ENCODE measurements at places on chromosomes 7 and 10.

DNA sequence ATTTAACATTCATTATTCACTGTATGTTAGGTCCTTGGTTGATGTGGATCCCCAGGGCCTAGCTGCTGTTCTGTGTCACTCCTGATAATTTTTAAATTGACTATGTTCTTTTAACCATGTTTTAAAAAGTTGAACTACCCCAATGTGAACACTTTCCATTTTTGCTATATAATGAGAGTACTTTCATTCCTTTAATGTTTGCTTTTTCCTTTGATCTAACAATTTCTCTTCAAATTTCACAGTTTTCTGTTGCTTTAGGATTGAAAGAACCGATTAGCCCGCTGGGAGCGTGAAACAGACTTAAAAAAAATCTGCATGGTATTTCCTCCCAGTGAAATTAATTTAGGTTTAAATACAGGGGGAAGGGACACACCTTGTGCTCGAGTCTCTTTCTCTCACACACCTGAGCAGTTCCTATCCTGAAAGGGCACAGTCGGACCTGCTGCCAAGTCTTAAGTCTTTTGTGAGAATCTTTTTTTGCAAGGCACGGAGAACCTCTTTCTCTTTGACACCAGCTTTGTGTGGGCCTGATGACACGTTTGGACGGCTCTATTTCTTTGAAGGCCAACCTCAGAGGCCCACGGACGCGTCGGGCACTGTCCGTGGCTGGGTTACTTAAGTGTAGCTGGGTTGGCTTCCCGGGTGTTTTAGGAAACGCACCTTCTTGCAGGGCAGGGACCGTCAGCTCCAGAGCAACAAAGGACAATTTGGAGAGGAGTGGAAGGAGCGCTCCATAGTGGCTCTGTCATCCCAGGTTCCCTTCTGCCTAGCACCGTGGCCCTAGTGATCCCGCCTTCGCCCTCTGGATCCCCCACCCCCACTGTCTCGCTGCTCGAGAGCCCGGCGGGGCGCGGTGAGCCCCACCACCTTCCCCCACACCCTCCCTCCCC, 1.0 kb upstream of the CHN2 start:
- DNase-seq, result no peak

DNA sequence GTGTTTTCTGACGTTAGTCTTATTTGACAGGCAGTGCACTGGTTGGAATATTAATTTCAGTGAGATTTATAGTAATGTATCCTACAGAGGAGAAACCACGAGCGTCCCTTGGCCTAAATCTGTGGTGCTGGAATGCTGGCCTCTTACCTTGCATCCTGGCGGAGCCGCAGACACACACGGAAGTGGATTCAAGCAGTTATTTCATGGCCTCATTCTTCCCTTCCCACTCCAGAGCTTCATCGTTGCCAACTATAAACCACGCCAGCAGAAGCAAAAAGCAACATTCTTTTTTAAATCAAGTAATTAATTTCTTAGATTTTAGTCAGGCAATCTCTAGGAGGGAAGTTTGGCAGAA, 13.1 kb downstream of the WIPI2 start:
- DNase-seq, result no peak

DNA sequence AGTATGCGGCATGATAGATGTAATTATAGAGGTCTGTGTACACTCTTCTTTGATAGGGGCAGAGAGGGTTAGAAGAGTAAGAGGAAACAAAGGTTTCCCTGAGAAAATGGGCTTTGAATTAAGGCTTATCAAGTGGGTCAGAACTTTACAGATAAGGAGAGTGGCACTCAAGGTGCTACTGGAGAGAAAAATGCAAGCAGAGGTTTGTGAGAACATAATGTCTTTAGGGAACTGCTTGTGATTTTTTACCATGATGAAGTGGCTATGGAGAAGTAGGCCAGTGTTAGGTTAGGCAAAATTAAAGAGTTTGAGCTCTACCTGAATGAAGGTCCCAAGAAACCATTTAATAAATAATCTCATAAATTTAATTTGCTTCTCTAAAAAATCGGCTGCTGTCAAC, 14.3 kb downstream of the STARD3NL start:
- DNase-seq, result no peak

- no peak for DNase-seq
Observed at GRCh38 chr7:54823776-54824175, 64.8 kb upstream of the SEC61G start.

- no peak for DNase-seq
Observed at GRCh38 chr10:69574571-69574978, 1.4 kb upstream of the NEUROG3 start.

- DNase-seq, result no peak
Observed at GRCh38 chr7:37323966-37324365, 124.7 kb downstream of the ELMO1 start.

DNA sequence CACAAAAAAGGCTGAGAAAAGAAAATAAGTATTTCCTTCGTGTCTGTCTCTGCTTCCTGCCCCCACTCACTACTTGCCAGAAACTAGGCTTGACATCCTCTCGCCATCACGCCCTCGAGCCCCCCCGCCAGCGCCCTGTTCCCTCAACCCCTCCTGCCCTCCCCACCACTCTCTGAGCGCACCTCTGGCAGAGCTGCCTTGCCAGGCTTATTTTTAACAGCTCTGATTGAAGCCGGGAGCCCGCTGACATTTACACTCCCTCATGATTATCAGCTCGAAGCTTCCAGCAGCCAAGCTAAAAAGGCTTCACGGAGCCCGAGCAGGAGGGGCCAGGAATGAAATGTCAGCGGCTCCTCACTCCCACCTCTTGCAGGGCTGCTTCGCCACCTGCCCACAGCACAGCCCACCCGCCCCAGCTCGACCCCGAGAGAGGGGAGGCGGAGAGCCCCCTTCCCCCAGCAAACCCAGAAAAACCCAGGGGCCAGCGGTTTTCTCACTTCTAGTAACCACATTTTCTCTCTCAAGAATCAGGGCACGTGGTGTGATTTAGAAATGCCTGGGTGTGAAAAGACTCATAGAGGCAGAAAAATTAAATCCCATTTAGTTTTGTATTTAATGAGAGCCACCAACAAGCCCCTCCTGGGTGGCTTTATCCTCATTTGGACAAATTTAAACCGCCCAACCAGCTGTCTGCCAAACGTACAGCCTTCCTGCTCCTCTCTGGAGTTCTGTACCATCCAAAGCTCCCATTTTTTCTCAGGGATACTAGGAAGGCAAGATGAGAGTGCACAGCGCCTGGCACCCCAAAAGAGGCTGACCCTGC, 89.3 kb downstream of the SLIT1 start:
- no peak for DNase-seq

- no peak for DNase-seq
Observed at GRCh38 chr10:79239924-79240581, 107.2 kb upstream of the PPIF start.

DNA sequence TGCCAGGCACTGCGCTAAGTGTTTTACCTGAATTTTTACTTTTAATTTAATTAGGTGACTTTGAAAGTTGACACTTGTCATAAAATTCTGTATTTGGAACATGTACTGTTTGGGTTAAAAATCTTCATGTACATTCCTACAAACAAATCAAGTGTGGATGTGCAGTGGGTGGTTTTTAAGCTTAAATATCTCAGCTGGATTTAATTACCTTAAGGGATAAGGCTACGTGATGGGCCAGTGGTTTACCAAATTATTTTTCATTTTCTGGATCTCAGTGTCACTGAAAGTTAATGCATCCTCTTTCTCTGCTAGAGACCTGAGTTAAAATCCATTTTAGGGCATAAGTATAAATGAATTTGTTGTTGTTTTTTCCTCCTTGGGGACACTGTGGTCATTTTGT, 51.1 kb downstream of the EXOC4 start:
- no peak for DNase-seq

DNA sequence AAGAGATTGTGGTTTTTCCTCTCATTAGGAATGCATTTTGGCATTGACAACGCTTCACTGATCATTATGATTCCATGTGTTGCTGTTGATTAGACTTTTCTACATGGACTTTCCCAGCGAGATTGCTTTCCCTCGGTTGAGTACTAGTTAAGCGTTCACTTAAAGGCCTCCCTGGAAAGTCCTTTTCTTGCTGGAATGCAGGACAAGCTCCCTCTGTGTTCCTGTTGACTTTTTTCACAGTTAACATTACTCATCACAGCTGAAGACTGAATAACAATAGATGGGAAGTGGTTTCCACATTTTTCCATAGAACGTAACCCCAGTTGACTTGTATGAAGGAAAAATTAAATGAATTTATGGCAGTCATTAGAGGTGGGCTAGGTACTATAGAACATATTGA, 2.6 kb upstream of the CAV1 start:
- DNase-seq, result no peak

- DNase-seq, result no peak
Observed at GRCh38 chr7:103613655-103614642, 167.9 kb upstream of the SLC26A5 start.

- no peak for DNase-seq
Observed at GRCh38 chr10:98170249-98171117, 36.0 kb downstream of the R3HCC1L start.

DNA sequence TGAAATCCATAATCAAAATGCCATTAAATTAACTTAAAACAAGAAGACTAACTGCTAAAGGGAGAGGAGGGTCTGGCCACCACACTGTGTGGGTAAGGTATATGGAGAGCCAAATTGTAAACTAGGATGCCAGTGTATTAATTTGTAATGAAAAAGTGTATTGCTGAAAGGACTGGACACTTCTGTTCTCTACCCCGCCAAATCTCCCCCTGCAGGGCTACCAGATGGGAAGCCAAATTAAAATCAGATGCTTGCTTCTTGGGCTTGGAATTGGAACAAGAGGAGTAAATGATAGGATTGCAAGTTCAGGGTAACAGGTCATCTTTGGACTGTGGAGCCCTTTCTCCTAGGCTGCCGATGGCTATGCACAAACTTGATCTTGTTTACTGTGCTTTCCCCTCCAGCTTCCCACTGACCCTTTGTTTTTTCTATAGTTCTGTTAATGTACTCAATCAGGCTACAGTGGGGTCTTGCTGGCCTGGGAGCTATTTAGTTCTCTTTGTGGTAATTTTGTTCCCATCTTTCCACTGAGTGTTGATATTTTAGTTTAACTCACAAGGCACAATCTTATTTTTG, 932.1 kb upstream of the C7orf33 start:
- no peak for DNase-seq

GRCh38 chr7:151873402-151873965, 3.4 kb downstream of the PRKAG2 start:
- no peak for DNase-seq

DNA sequence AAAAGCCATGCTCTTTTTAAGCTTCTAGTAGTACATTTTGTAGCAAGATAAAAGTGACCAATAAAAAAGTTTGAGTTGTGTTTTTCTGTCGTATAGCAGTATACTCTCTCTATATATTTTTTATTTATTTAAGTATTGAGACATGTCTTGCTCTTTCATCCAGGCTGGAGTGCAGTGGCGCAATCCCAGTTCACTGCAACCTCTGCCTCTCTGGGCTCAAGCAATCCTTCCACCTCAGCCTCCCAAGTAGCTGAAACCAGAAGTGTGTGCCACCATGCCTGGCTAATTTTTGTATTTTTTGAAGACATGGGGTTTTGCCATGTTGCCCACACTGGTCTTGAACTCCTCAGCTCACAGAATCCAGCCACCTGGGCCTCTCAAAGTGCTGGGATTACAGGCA, 2.8 kb downstream of the SUGCT start:
- no peak for DNase-seq

DNA sequence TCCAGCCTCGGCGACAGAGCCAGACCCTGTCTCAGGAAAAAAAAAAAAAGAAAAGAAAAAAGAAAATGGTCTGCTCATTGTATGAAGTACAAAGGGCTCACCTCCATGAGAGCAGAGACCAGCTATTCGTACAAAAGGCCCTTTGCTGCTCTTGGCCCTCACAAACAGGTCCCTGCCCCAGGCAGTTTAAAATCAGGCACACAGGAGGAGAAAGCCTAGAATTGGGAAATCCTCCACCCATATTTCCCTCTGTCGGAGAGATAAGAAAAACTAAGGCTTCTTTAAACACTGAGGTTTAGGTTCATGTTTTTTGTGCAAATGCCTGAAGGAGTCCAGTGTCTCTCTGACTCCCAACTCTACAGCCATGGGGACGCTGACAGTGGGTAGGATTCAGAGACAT, 15.1 kb downstream of the GNA12 start:
- DNase-seq, result no peak

GRCh38 chr10:33657913-33658312, 323.4 kb upstream of the NRP1 start:
- no peak for DNase-seq

GRCh38 chr7:14048889-14049288, 59.4 kb upstream of the ETV1 start:
- DNase-seq, result no peak

- no peak for DNase-seq
Observed at GRCh38 chr10:30680908-30681307, 51.4 kb upstream of the LYZL2 start.

GRCh38 chr7:9889554-9889953, 1084.1 kb upstream of the PHF14 start:
- no peak for DNase-seq

DNA sequence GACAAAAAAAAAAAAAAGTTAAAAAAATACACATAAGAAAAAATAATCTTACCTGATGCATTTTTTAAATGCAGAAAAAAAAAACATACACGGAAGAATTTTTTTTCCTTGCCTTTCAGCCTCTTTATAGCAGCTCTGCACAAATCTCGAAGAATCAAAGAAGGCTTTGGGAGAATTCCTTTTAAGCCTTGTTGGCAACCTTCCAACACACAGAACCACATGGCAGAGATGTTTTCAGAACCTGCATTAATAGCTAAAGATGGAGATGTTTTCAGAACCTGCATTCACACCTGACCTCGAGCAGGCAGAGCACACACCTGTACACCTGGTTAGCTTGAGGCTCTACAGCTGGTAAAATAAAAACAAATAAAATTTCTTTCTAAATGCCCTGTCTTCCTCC, 65.6 kb downstream of the DOCK4 start:
- no peak for DNase-seq

DNA sequence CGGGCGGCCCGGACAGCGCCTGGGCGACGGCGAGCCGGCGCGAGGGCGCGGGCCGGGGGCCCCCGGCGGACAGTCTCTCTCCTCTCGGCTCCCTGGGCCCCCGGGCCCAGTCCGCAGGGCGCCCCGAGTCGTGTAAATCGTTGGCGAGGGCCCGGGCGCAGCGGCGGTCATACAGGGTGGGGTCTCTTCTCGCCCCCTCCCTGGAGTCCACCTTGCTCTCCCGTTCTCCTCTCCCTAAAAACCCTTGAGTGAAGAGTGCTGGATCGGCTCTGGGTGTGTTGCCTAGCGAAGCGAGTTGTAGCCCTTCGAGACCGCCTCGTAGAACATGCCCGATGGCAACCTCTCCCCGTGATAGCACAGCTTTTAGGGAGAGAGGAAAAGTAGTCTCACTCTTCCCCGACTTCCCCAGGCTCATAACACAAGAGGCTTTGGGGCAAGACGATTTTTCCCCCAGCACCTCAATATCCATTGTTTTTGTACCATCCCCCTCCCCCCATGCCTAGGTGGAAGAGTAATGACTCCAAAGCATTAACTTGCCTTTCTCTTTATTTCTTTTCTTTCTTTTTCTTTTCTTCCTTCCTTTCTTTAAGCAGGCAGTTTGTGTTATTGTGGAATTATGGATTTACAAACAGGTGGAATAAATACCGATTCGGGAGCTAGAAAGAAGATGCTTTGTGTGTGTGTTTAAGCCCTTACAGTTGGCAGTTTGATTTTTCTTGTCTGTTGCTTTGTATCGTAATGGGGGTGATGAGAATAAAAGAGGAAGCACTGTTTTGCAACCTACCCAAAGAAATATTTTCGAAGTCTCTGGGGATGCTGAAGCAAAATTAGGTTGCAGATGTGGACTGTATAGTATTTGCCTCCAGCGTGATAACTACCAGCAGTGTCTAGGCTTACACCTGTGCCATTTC, 822 bp downstream of the SHOC2 start:
- DNase-seq, result no peak

GRCh38 chr7:68858497-68858896, 739.8 kb upstream of the AUTS2 start:
- DNase-seq, result no peak
